Left ventricle myocardium superior (tissue), 1 donor: ENCODE measurements at places on chromosomes 1 and 21.
A peak's percentile ranks its signal among the peaks of the same experiment; 100 is the strongest.

- peak; percentile 89 for DNase-seq
These were observed 21.1 kb downstream of the ERRFI1 start for GRCh38 chr1:8004803-8005573.

DNA sequence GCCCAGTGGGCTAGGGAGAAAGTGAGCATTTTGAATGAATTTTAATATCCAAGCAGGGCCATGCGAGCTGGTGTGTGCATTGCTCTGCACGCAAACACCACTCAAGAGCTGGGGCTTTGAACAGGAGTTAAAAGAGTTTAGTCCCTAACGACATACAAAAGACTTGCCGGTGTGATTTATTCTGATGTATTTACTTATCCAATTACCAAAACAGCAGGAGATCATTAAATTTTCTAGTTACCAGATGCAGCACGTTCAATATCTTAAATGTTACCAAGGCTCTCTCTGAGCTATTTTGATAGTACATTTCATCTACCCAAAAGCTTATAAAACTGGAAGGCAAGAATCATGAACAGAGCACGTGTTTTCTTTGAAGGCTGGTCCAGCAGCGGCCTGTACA, 30.0 kb upstream of the DMRTA2 start:
- DNase-seq: no peak

DNA sequence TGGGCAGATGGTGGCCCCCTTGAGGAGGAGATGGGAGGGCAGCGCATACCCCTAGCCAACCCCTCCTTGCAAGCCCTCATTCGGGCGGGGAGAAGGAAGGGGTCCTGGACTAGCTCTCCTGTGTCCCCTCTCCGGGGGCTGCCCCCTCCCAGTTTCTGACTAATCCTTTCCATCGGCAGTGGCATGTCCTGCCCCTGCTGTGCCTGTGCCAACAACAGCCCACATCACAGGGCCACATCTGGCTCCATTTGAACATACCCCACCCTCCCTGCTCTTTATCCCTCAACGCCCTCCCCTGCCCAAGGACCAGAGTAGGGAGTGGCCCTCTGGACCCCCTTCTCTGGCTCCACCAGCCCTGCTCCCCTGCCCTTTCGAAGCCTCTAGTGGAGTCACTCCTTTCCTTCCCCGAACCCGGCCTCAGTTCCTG, 11.0 kb upstream of the LMNA start:
- peak; percentile 43 for DNase-seq

DNA sequence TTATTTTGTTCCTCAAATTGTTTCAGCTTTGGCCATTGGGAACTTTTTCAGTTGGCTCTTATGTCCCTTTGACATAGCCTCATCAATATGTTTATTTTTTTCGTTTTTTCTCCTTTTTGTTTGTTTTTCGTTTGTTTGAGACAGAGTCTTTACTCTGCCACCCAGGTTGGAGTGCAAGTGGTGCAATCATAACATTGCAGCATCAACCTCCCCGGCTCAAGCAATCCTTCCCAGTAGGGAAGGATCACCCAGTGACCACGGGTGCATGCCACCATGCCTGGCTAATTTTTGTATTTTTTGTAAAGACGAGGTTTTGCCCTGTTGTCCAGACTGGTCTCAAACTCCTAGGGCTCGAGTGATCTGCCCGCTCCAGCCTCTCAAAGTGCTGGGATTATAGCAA, 8.1 kb downstream of the POLR3GL start:
- no peak for DNase-seq

- no peak for DNase-seq
These were observed 120.6 kb upstream of the ARHGEF16 start for GRCh38 chr1:3333903-3334302.

DNA sequence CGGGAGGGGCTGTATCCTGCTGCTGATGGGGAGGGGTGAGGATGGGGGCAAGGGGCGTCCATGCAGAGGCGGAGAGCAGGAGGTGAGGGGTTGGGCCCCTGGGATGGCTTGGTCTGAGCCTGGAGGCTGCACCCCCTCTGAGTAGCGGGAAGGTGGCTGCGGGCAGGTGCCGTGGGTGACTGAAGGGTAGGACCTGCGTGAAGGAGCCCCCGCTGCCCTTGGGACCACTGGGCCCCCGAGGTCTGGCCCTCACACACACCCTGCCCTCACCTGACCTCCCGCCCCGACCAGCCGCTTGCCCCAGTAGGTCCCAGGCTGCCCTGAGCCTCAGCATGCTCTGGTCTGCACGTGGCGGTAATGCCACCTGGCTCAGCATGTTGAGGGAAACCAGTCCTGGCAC, 12.8 kb upstream of the SKI start:
- DNase-seq: peak; percentile 32

DNA sequence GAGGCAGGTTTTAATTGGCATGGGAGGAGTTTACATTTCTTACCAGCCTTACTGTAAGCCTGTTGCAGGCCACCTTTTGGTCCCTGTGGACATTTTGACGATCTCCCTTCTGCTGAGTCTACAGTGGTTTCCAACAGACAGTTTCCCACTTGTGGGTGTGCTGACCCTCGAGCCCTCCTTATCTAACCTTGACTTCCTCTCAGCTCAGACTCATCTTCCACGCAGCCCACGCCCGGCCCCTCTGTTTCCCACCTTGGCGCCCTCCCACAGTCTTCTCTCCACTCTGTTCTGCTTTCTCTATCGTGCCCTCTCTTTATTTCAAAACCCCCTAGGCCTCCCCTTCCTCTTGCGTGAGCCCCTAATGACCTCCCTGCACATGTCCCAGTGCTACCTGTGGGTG, 6.1 kb upstream of the ARL8A start:
- DNase-seq: no peak

- no peak for DNase-seq
These were observed 70.1 kb downstream of the MTR start for GRCh38 chr1:236864996-236865817.

- DNase-seq: no peak
These were observed 68.4 kb downstream of the LUZP1 start for GRCh38 chr1:23100074-23100748.

GRCh38 chr21:27827972-27828371, 861.1 kb upstream of the ADAMTS5 start:
- DNase-seq: no peak

- peak; percentile 41 for DNase-seq
These were observed 758 bp downstream of the RAD54L start for GRCh38 chr1:46248122-46248920.

DNA sequence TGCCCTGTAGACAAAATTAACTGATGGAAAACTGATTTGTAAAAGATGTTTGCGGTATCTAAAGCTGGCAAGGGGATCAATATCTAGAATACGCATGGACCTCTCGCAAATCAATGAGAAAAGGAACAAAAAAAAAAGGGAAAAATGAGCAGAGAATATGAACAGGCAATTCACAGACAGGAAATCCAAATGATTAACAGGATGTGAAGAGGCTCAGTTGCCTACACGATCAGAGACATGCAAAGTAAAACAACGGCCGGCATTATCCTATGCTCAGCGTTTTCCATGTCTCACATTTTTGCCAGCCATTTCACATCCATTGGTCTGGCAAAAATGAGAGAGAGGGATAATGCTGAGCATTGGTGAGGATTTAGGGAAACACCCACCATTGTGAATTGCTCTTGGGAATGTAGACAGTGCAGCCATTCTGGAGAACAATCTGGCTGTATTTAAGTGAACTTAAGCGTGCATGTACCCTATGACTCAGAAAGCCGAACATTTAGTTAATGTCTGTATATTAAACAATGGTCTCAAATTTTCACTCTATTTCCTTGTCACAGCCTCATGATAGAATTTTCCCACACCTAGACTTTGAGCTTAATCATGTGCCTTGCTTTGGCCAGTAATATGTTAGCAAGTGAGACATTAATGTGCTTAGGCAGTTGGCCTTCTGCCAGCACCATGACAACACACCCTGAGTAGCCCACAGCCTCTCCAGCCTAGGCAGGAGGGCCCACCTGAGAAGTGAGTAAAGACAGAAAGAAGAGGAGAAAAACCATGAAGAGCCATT, 61.0 kb upstream of the NBPF3 start:
- DNase-seq: no peak

- DNase-seq: no peak
These were observed 2.6 kb downstream of the RSPH1 start for GRCh38 chr21:42493109-42494060.

DNA sequence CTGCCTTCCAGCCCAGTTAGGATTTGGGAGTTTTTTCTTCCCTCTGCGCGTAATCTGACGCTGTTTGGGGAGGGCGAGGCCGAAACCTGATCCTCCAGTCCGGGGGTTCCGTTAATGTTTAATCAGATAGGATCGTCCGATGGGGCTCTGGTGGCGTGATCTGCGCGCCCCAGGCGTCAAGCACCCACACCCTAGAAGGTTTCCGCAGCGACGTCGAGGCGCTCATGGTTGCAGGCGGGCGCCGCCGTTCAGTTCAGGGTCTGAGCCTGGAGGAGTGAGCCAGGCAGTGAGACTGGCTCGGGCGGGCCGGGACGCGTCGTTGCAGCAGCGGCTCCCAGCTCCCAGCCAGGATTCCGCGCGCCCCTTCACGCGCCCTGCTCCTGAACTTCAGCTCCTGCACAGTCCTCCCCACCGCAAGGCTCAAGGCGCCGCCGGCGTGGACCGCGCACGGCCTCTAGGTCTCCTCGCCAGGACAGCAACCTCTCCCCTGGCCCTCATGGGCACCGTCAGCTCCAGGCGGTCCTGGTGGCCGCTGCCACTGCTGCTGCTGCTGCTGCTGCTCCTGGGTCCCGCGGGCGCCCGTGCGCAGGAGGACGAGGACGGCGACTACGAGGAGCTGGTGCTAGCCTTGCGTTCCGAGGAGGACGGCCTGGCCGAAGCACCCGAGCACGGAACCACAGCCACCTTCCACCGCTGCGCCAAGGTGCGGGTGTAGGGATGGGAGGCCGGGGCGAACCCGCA, at the start of gene PCSK9:
PCSK9 (plus strand) TSS at position 207 of the 741 bp plus-strand sequence; CDS start at position 497, 290 bp downstream.
- DNase-seq: no peak

DNA sequence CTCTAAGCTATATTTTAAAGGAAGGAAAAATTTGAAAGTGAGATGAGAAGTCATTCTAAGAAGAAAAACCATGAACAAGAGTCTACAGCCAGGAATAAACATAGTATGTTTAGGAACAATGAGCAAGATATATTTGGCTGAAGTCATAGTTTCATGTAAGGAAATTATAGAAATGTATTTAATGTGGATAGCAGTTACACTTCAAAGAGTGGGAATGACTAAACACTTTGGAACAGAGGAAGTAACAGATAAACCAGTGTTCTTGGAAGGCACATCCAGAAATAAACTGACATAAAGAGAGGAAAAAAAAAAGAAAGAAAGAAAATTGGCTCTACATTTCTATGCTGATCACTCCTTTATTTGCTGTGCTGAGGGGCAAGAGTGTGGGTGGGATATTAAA, 18.0 kb downstream of the C8A start:
- no peak for DNase-seq

GRCh38 chr1:193065954-193066353, 6.5 kb downstream of the RO60 start:
- no peak for DNase-seq
